ENCODE measurements at places on chromosomes 2 and 18.

DNA sequence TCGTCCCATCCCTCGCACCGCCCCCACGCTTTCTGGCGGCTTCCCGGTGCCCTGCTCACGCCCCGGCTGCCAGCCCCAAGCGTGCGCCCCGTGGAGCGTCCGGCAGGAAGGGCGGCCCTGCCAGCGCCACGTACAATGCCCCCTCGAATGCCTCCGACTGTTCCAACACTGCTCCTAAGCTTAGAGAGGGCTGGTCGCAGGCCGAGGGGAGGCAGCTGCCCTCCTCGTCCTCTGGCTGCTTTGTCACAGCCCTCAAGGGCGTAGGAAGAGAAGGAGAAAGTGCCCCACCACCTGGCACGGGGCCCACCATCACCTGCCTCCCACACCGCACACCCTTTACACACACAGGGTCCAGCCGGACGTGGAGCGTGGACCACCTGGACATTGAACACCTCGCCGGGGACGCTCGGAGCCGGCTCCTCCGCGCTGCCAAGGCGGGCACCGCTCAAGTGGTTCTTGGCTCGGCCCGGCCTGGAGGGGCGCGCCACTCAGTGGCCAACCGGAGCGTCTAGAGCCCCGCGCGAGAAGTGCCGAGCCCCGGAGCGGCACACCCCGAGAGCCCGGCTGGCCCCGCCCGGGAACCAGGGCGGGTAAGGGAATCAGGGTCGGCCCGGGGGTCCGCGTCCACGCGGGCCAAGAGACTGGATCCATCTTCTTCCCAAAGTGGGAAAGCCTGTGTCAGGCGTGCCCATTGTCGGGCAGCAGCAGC is 830 bp downstream of the DNER start:
- DNase-seq, result no peak

- DNase-seq, result no peak
Observed at GRCh38 chr2:120983344-120983743, 247.7 kb downstream of the GLI2 start.

DNA sequence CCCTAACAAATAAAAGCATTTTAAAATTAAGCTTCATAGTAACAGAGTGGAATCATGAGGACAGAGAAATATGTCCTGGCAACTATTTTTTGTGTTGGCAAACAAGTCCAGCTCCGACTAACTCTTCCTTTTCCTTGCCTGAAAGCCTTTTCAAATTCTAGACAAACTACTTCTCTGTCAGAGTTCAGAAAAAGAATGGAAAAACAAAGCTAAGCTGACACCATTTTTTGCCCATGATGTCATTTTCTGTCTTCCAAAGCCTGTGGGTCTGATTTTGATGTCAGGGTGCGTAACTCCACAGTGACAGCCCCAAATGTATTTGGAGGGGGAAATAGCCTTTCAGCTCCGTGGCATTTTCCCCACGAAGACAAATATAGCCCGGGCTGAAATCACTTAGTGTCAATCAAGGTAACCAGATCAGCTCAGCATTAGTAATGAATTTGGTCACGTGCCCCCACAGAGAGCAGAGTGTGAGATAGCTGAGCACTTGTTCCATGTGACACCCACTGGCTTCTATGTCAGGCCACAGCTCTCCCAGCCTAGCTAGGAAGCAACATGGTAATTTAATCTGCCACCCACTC is 233.0 kb upstream of the SIX2 start:
- DNase-seq, result no peak

DNA sequence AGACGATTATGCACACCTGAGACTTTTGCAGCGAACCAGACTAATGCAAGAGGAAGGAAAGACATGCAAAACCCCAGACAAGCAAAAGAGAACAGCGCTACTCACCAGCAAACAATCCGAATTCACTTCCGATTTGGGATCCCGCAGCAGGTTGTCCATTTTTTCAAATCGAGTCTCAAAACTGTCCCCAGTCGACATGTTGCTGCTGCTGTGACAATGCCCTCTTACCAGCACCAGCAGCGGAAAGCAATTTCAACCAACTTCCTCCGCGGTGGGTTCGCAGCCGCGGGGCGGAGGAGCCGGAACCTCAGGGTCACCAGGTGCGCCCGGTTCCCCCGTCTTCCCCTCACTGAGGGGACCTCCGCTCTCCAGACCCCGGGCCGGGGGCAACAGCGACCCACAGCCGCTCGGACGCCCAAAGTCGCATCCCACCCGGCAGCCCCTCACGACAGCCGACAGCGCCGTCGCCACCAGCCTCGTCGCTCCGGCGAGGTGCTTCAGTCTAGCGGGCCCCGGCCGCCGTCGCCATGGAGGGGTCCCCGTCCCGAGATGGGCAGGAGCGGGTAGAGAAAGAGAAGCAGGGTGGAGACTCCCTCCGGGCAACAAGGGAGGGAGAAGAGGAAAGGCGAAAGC is 784 bp downstream of the ROCK1 start:
- peak; percentile 47 for DNase-seq

- DNase-seq, result no peak
Observed at GRCh38 chr2:6557737-6558136, 308.0 kb downstream of the CMPK2 start.

GRCh38 chr18:24595561-24596031 is 135.2 kb downstream of the HRH4 start:
- no peak for DNase-seq

- DNase-seq, result no peak
Observed at GRCh38 chr2:210128961-210129360, 42.2 kb downstream of the KANSL1L start.

DNA sequence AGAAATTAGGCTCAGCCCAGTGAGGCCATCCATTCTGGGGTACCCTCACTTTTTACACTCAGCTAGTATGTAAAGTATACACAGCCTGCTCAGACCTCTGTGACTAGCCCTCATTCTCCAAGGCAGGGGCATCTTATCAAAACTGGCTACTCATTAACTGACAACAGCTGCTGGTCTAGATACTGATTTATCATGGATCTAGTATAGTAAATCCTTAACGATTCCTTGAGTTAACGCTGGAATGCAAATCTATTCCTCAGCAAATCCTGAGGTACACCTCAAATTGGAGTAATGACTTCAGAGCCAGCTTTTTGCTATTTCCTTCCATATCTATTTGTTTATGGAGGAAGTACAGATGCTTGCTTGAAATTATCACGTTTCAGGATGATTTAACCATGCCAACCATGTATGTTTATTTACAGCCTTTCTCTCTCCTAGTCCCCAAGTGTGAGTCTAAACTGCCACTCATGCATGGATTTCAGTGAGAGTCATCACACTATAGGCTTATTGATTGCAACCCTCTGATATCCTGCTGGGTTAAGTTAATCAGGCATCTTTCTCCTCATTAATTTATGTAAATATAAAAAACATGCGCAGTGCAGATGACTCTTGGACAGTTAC is 70.2 kb upstream of the DOK6 start:
- no peak for DNase-seq

DNA sequence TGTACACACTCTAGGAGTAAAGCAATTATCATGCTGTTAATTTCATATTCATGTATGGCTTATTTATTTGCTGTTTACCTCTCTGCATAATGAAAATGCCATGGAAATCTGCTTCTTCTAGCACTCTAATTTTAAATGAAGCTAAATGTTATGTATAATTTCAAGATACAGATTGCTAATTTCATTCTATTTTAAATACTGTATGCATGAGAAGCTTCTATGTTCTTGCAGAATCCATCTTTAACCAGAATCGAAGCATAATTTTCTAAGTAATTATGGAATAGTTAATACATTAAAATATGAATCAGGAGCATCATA is 127.2 kb downstream of the UBE2E3 start:
- no peak for DNase-seq

- peak; percentile 53 for DNase-seq
Observed at GRCh38 chr2:179264368-179265081, at the start of gene SESTD1. SESTD1 (minus strand) TSS chr2:179264832; CDS start chr2:179191841, 72,991 bp downstream.

DNA sequence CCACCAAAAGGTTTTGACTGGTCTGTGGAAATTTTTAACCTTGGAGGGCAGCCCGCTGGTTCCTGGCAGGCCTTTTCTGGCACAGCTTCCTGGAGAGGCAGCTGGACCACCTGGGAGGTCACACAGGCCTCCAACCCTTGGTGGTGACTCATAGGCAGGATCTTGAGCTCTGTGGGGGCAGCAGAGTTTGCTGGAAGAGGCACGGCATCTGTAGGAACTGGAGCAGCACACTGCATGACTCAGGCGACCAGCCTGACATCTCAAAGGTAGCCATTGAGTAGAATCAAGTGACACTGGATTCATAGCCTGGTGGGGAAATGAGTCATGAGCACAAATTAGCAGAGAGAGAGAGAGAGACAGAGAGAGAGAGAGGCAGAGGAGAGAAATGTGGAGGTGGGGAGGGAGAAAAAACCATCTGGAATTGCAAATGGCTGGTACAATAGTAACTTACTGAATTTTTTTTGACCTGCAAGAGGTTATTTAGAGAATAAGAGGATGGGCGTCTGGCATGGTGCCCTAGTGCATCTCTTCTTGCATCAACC is 57.4 kb downstream of the TRPM8 start:
- no peak for DNase-seq

DNA sequence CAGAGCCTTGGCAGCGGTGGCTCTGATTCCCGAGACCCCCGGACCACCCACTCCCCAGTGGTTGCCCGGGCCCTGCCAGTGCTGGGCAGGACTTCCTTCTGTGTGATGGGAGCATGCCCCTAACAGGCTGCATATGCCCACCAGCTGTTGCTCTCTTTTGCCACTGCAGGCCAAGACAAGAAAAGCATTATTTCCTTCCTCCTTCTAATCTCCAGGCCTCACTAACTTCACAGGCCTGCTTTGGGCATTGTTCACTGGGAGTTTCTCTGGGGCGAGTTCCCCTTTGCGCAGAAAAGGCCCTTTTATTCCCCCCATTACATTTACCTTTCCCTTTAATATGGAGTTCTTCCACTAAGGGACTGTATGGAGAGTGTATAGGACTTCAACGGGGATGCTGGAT is 249.1 kb upstream of the SIX2 start:
- no peak for DNase-seq

- DNase-seq, result no peak
Observed at GRCh38 chr2:59176737-59177136, 935.6 kb upstream of the FANCL start.

DNA sequence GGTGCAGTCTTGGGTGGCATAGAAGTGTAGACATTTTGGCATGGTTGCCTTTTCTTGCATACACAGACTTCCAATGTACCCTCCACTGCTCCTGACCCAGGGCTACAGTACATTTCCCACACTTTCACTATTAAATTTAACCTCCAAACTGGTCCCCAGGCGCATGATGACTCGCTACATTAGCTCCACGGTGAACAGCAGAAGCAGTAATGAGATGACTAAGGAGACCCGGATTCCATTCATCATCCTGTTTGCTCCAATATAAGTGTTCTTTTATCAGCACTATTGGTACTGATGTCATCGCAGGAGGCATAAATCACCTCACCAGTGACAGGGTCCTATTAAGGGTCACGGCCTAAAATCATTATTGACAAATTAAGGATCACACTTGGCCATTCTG is 316.5 kb downstream of the EN1 start:
- no peak for DNase-seq

- no peak for DNase-seq
Observed at GRCh38 chr2:226660526-226660925, 139.1 kb downstream of the IRS1 start.

Data from inflammatory macrophage treated with lipopolysaccharide for 1 hour (primary cell).